ENCODE measurements at places on chromosomes 11 and 22. TPM values are rescaled to one million over a fixed set of nuclear protein-coding genes. Genes with fewer than 3 reads are reported as not detected.

The HSD17B12 gene
- 107 TPM for total RNA-seq

The C11orf87 gene
- not detected for total RNA-seq

The NAV2 gene
- total RNA-seq, result 14.5 TPM

The ISX gene
- not detected for total RNA-seq

The PICALM gene
- total RNA-seq, result 127 TPM

Measured in SK-MEL-5 (cell line).